ENCODE measurements at places on chromosomes 1 and 21.
A peak's percentile ranks its signal among the peaks of the same experiment; 100 is the strongest.

- peak; percentile 84 for DNase-seq
These were observed 54.1 kb downstream of the NPHP4 start for GRCh38 chr1:5938101-5938646.

DNA sequence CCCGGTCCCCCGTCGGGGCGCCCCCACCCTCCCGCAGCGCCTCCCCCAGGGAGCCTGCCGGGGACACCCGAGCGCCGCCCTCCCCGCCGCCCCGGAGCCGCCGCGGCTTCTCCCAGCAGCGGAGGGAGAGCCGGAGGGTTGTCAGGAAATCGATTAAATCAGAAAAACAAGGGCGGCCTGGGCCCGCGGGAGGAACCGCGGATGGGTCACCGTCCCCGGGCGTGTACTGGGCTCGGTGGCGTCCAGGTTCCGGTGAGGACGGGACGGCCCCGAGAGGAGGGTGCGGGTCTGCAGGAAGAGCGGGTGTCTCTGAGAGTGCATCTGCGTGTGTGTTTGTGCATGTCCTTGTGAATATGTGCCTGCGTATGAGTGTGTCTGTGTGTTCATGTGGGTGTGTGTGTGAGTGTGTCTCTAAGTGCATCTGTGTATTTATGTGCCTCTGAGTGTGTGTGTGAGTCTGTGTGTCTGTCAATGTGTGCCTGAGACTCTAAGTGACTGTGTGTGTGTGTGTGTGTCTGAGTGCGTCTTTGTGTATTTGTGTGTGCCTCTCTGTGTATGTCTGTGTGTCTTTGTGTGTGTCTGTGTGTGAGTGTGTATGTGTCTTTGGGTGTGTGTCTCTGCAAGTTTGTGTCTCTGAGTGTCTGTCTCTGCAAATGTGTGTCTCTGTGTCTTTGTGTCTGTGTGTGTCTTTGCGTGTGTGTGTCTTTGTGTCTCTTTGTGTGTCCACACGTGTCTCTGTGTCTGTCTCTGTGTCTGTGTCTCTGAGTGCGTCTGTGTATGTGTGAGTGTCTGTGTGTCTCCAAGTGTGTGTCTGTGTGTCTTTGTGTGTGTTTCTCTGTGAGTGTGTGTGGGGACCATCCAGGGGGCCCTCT is 1.1 kb downstream of the SPSB1 start:
- DNase-seq, result no peak

DNA sequence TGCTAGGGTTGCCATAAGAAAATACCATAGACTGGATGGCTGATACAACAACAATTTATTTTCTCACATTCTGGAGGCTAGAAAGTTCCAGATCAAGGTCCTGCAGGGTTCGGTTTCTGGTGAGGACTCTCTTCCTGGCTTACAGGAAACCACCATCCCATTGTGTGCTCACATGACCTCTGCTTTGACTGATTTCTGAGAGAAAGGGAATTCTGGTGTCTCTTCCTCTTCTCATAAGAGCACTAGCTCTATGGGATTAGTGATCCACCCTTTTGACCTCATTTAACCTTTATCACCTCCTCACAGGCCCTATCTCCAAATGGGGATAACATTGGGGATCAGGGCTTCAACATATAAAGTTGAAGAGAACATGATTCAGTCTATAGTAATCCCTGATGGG is 47.5 kb downstream of the MRPL39 start:
- DNase-seq, result no peak

- no peak for DNase-seq
These were observed 3.5 kb downstream of the GAS5 start for GRCh38 chr1:173864179-173864867.

DNA sequence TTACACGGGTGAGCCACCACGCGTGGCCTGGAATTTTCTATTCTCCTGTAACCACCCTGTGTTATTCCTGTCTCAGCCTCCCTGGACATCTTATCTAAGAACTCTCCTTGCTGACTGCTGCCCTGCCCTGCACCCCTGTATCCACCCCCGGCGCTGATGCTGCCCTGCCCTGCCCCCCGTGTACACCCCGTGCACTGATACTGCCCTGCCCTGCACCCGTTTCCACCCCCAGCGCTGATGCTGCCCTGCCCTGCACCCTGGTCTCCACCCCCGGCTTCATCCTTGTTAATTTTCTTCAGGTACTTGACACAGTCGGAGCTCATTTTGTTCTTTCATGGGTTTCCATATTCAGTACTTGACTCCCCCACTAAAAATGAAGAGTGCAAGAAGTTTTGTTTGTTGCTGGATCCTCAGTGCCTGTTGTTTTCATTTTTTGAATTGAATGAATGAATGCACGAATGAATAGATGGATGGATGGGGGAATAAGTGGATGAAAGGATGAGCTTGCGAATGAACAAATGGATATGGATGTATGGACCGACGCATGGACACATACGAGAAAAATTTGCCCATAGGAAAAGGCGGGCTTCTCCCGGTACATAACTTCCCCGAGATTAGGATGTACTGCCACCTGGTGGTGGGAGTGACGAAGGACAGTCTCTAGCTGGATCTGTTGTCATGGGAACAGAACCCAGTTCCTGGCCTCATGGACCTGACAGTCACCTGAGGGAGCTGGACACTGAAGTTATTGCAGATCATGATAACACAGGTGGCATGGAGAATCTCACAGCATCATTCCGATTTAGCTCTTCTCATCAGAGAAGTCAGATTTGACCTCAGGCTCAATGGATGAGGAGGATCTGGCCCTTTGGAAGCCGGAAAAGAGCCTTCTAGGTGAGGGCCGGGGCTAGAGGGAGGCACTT is 14.9 kb downstream of the AADACL4 start:
- DNase-seq, result peak; percentile 78

GRCh38 chr1:223716302-223716862 is 4.0 kb downstream of the CAPN2 start:
- peak; percentile 64 for DNase-seq

DNA sequence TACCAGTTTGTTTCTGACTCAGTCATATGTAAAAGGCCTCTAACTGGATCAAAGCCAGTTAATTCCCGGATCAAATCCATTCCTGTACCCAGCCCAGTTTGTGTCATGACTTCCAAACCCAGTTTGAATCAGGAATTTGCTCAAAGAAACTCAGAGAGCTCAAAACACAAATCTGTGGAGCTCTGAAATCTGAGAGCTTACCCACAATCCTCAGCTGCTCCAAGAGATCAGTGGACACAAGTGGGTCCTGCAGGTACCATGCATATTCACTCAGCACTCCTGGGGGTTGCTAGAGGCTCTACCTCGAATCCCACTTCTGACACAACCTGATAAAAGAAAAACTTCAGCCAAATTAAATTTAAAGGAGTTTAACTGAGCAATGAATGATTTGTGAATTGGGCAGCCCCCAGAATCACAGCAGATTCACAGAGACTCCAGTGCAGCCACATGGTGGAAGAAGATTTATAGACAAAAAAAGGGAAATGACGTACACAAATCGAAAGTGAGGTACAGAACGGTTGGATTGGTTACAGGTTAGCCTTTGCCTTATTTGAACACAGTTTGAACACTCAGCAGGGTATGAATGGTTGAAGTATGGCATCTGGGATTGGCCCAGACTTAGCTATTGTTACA is 11.9 kb upstream of the MRPL55 start:
- no peak for DNase-seq

DNA sequence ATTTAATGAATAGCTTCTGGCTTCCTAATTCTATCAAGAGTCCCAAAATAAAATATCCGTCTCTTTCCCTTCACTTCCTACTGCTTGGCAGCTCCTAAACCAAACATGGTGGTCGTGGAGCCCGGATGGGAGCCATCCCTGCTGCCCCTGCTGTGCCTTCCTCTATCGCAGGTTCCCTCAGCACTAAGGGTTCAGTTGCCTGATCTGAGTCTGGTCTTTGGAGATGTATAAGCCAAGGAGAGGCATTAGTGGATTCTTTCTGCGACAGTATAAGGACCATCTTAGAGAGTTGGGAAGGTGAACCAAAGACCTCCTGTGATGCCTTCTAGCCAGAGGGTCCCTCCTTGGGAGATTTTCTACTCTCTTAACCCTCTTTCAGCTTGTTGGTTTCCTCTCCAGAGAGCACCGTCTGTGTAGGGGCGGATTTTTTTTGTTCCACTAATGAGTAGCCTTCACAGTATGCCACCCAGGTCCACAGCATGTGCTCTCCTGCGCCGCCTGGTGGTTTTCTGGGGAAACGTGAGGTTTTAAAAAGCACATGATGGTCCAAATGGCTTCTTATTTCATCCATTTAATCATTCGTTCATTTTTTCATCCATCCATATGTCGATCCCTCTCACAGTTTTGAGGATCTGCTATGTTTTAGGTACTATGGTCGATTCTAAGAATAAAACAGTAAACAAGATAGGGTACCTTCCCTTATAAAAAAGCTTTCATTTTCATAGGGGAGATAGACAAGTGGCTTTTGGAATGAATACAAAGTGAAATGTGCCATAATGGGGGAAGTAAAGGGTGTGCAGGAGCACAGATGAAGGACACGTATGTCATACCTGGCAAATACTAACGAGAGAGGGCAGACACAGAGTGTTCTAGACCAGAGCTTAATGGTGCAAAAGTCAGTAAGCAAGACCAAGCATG is 71.0 kb downstream of the NFASC start:
- peak; percentile 53 for DNase-seq

- DNase-seq, result no peak
These were observed 11.3 kb downstream of the SPATC1L start for GRCh38 chr21:46172863-46173528.

GRCh38 chr1:66282343-66282852 is 251.6 kb upstream of the SGIP1 start:
- peak; percentile 83 for DNase-seq

DNA sequence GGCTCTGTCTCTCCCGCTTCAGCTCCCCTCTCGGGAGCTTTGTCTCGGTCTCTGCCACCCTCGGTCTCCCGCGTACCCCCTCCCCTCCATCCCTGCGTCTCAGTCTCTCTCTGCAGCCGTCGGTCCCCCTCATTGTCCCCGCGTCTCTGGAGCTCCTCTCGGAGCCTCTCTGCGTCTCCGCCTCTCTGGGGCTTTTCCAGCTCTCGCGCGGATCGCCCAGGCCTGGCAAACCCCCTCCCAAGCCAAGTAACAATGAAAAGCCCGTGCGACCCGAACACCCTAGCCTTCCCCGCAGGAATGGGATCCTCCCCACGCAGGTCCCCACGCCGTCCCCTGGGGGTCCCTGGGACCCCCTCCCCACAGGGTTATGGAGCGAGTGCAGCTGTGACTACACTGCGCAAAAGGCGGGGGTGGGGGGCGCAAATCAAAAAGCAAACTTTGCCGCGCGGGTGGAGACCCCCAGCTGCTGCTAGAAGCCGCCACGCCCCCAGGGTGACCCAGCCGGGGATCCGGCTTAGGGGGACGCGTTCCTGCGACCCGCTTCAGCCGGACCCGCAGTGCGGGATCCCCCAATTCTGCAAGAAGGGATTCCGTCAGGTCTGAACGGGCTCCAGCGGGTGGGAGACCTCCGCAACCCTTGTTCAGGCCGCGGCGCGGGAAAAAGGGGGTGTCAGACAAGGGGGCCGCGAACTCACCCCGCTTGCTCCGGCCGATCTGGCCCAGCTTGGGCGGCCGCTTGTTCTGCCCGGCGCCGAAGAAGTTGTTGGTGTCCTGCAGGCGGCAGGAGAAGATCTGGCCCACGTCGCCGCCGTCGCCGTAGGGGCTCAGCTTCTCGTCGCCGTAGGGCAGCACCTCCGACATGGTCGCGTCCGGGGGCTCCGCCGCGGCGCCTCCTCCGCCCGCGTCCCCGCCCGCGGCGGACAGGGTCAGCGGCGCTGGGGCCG is 1.2 kb downstream of the CAMK2N1 start:
- peak; percentile 17 for DNase-seq

DNA sequence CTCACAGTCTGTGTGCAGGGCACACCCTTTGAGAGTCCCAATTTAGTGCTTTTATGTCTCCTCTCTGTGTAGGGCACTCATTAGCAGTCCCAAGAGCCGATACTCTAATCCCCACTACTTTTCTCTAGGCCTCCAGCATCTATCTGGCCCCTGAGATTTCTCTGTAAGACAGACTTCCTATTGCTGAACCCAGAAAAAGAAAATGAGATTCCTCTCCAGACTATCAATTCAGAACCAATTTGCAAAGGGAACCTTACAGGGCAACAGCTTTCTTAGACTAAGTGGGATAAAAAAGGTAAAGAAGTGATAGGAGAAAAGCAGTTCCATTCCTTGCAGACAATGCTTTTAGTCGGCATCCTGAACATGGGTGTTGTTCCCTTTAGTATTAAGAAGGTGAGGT is 172.2 kb downstream of the EDEM3 start:
- DNase-seq, result no peak
